ENCODE measurements at places on chromosomes 13 and 19.

GRCh38 chr19:8489561-8490394, 12.7 kb downstream of the PRAM1 start:
- no peak for DNase-seq

GRCh38 chr19:51799774-51800472, 5.0 kb downstream of the FPR3 start:
- no peak for DNase-seq

DNA sequence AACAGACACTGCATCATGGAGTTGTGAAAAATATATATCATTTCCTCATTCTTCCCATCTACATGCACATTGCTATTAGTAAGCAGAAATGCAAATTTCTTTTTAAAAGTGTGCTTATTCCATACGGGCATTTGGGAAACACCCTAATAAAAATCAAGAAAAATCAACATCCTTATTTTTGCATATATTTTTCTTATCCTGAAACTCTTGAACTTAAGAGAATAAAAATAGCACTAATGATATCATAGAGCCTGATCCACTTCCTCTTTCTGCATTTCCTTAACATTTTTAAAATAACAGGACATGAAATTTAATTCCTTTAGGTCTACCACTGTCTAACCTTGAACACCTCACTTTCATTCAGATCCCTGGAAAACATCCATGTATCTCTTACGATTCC, 123.3 kb downstream of the VWA8 start:
- no peak for DNase-seq

GRCh38 chr13:27631665-27632064, 10.0 kb downstream of the POLR1D start:
- no peak for DNase-seq

All from central memory CD4-positive, alpha-beta T cell (primary cell).